Stimulated activated CD4-positive, alpha-beta T cell treated with anti-CD3 and anti-CD28 coated beads, Interleukin-1b, Interleukin-23, amount 100 ng/mL, for 1 hour (primary cell): ENCODE measurements at places on chromosomes 2 and 18.

- no peak for DNase-seq
Observed at GRCh38 chr2:195700480-195700879, 43.5 kb downstream of the SLC39A10 start.

GRCh38 chr18:70956554-70956953, 667.7 kb downstream of the SOCS6 start:
- no peak for DNase-seq

- no peak for DNase-seq
Observed at GRCh38 chr2:80429251-80429650, 124.7 kb upstream of the LRRTM1 start.

- no peak for DNase-seq
Observed at GRCh38 chr2:79796641-79797040, 283.8 kb downstream of the CTNNA2 start.

GRCh38 chr2:212089873-212090272, 448.7 kb downstream of the ERBB4 start:
- DNase-seq: no peak

DNA sequence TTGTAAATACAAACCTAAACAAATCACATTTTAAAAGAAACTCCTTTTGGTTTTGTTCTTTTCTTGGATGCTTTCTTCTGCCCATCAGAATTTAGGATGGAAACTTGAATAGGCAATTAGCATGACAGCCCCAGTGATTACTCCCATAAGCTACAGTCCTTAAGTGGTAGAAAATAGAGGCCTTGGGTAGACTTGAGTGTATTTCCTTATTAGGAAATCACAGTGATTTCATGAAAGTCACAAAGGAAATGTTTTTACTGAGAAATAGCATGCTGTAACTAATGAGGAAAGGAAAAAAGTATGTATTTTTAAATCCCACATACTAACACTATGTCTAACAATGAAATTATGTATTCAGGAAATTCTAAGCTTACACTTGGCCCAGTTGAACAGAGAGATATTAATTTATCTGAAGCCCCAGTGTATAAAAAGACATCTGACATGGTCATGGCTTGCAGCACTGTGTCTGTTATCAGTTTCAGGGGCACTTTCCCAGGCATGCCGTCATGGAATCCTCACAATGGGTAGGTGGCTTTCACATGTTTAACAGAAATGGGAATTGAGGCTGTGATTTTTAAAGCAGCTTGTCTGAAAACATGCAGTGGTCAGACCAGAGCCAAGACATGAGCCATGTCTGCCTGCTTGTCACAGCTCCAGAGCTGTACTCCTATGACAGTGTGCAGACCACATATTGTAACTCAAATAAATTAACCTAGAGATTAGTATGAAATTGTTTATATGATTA, 79.7 kb upstream of the TRIB2 start:
- DNase-seq: no peak

- DNase-seq: no peak
Observed at GRCh38 chr2:234797566-234798250, 154.1 kb upstream of the SH3BP4 start.

GRCh38 chr2:234147335-234147861, 96.9 kb downstream of the SPP2 start:
- no peak for DNase-seq

- DNase-seq: no peak
Observed at GRCh38 chr2:121976926-121977325, 221.5 kb downstream of the TSN start.

DNA sequence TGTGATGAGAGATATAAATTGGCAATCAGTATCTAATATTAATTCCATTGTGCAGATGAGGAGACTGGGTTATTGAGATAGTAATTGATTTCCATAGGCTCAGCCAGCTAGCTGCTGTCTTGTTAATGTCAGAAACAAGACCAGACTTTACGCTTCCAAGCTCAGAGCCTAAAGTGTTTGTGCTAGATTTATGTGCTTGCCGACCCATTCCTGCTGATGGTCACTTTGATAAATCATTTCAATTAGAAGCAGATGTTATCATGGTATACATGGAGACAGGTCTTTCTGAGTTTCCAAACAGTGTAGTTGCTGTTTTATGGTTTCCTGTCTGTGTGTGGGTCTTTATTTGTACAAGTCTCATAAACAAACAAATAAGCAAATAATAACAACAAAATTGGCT, 92.8 kb downstream of the AQP4 start:
- no peak for DNase-seq

GRCh38 chr2:147094077-147094476, 750.8 kb upstream of the ACVR2A start:
- no peak for DNase-seq

DNA sequence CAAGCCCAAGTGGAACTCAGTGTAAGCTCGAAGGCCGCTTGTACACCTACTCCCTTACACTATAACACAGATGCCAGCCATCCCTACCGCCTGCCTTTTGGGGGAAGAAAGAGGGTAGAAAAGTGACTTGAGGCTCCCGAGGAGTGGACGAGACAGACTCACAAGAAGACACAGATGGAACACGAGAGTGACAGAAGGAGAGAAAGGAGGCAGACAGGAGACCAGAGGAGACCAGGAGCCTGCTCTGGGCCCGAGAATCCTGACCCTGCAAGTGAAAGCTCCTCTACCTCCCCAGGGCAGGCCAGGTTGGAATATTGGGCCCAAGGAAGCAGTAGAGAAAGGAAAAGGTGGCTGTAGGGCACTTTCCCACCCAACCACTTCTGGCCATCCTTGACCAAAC, 23.4 kb upstream of the TNS1 start:
- no peak for DNase-seq

DNA sequence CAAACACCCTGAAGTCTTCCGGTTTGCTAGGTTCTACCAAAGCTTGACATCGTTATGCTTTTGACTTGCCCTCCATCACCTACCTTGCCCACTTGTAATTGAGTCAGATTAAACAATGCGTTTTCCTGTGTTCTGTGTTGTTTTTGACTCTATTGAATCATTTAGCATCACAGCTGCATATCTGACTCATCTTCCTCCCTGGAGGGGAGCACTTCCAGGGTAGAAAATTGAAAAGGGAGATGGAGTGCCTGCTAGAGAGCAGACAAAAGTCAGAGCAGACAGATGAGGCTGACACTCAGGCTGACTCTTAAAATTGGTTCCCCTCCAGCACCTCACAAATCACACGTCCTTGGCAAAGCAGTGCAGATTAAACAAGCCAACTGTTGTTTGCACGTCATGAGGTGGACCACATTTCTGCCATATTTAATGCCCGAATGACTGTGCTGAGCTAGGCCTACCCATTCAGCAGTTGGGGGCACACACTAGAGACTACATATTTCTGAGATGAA, 2.2 kb downstream of the MPP4 start:
- DNase-seq: no peak

- no peak for DNase-seq
Observed at GRCh38 chr2:206855585-206856433, 83.5 kb upstream of the CPO start.

GRCh38 chr2:115129536-115129935, 687.1 kb downstream of the DPP10 start:
- no peak for DNase-seq

DNA sequence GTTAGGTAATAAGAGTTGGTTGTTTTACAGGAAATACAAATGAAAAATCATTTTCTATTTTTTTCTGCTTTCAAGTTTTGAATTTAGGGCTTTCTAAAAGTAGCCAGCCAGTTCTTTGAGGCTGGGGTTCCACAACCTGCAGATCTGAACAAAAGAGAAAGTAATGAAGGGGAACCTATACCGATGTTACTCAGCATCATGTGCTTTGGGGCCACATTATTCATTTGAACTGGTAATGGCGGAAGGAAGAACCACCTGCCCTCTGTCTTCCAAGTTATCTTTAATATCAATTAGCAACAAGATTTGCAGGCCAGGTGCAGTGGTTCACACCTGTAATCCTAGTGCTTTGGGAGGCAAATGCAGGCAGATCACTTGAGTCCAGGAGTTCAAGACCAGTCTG, 12.9 kb upstream of the MRO start:
- DNase-seq: no peak

DNA sequence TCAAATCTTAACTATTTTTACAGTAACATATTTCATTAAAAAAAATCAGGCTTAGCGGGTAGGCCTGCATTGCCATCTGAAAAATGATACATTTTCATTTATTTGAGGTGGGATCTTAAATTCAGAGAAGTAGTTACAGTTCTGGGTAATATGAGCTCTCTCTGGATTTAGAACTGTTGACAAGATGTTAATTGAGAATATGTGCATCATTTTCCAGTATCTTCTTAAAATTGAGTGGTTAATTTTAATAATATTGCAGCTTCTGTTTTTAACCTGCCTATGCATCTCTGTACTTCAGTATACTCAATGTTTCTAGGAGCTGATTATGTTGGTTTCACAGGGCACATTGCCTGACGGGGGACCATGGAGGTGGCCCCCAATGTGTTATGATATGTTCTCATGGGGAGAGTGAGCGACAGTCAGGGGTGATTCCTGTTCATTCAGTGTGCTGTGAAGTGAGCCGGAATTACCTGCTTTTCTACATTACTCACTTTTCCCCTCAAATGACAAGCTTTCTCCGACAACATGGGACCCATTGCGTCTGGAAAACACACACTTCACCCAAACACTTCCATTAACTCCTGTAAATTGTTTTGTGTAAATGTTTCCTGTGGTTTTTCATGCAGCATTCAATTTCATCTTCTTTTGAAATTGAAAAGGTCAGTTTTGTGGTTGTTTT, 406.2 kb downstream of the MTX2 start:
- no peak for DNase-seq

DNA sequence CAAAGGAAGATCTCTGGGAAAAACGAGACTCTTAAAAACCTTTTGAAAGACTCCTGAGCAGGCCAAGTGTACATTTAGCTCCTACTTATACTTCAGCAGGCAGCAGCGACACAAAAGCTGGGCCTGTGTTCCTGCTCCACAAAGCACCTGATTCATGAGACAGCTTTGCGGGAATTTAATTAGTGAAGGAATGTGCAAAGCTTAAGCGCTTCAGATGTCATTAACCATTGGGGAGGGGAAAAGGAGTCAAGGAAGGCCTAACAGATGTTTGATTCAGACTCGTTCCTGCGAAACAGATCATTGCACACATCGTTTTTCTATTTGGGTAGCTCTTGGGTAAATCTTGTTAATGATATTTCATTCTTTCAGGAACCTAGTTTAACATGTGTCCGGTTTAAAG, 125.9 kb downstream of the MAIP1 start:
- no peak for DNase-seq

GRCh38 chr2:30149976-30150375, 3.2 kb downstream of the YPEL5 start:
- no peak for DNase-seq

GRCh38 chr2:239674981-239675825, 274.4 kb upstream of the HDAC4 start:
- DNase-seq: no peak

DNA sequence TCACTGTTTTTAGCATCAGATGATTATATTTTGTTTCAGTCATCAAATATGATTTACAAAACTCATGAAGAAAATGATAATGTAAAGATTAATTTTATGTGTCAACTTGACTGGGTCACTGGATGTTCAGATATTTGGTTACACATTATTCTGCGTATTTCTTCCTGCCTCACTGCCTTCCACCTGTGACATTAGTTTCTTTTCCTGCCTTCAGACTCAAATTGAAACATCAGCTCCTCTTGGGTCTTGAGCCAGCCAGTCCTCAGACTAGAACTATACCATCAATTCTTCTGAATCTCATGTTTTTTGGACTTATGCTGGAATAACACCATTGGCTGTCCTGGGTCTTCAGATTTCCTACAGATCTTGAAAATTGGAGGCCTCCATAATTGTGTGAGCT, 96.7 kb downstream of the ZNF385B start:
- no peak for DNase-seq

GRCh38 chr18:60003610-60004185, 103.9 kb downstream of the PMAIP1 start:
- no peak for DNase-seq
